ENCODE measurements at places on chromosomes 11 and 22.

- DNase-seq = no peak
Observed at GRCh38 chr11:86161336-86161735, 83.2 kb upstream of the EED start.

GRCh38 chr11:32586576-32587190 is 3.1 kb downstream of the EIF3M start:
- no peak for DNase-seq

GRCh38 chr11:117639601-117640000 is 157.4 kb downstream of the DSCAML1 start:
- no peak for DNase-seq

DNA sequence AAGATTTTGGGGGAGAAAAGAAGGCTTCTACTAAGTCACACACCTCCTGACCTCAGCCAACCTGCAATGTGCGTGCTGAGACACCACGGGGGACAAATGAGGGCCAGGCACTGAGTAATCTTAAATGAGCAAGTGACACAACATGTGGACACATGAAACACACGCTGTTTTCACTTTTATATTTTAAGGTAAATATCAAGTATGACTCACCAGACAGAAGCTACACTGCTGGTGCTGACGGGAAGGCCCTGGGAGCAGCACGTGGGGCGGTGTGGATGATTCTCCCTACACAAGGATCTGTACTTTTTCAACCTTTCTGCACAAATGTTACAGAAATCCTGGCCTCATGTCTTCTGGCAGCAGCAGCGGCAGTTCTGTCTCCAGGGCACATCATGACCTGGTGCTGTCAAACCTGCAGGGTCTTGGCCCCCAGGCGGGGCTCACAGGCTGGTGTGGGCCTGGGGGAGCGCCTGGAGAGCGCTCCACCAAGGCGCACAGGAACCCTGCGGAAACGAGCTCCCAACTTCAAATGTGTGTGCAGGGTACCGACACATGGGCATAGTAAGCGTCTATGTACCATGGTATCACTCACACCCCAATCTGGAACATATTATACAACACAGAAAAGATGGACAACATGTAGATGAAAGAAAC is 61.7 kb downstream of the DGCR2 start:
- DNase-seq = no peak

DNA sequence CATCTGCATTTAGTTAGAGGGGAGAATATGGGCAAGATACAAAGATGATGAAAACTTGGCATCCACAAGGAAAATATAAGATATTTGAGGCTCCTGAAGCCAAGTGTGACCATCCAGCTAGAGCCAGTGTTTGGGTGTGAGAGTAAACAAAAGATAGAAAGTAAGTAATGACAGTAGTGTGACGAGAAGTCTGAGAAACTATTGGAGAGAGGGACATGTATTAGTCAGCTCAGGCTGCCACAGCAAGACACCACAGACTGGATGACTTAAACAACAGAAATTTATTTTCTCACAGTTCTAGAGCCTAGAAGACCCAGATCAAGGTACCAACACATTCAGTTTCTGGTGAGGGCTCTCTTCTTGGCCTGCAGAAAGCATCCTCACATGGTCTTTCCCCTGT is 6.4 kb upstream of the CCKBR start:
- no peak for DNase-seq

- no peak for DNase-seq
Observed at GRCh38 chr11:62543680-62544444, 2.7 kb downstream of the AHNAK start.

- no peak for DNase-seq
Observed at GRCh38 chr11:16596231-16596630, 142.2 kb upstream of the C11orf58 start.

GRCh38 chr11:82076126-82076525 is 657.5 kb downstream of the FAM181B start:
- no peak for DNase-seq

DNA sequence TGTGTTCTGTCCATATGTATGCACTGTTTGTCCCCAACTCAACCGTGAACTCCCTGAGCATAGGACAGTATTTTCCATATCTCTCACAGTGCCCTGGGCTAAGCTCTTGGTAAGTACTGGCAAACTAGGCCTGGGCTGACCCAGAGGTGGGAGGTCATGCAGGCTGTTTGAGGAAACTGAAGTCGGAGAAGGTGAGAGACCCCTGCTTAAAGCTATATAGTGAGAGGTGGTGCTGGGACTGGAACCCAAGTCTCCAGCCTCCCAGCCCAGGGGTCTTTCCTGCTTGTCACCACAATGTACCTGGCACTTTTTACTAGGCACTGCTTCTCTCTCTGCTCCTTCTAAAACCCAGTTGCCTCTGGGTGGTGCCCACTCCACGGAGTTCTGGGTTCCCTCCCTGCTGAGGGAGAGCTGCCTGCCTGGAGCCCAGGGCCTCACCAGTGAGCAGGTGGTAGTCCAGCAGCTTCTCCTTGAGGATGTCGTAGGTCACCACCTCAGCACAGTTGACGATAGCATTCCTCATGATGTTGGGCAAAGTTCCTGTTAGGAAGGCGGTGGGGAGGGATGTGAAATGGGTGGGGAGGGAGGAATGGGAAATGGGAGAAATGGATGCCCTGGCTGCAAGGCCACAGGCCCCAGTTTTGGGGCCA is 4.7 kb downstream of the UCP3 start:
- no peak for DNase-seq

DNA sequence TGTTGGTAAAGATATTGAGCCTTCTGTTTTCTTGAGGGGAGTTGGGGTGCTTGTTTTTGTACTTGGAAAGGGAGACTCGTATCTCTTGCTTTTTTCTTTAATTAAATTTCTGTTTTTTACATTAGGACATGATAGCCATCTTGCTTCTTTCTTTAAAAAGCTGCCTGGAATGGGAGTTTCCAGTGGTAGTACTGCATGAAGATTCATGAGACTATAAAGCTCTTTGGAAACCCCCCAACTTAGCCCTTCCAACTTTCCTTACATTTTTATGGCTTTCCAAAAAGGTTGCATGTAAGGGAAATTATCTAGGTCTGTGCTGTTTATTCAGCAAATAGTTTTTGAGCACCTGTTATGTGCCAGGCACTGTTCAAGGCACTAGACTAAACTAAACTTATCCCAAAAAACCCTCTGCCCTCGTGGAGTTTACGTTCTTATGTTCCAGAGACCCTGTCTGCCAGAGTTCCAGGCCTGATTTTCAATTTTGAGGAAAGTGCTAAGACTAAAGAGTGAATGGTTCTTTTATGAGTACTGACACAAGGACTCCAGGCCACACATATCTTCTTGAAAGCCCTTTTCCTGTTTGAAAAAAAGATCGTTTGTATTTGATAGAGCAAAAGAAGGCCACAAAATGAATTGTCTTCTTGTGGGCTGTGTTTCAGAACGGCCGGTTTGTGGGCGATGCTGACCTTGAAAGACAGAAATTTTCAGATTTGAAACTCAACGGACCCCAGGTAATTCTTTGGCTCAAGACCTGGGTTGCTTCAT is 31.9 kb downstream of the CTNND1 start:
- no peak for DNase-seq

GRCh38 chr11:10122326-10123197 is 171.5 kb downstream of the SBF2 start:
- no peak for DNase-seq

GRCh38 chr11:76560219-76560618 is 110.3 kb downstream of the LRRC32 start:
- DNase-seq = no peak

- no peak for DNase-seq
Observed at GRCh38 chr11:131422496-131422895, 52.1 kb downstream of the NTM start.

DNA sequence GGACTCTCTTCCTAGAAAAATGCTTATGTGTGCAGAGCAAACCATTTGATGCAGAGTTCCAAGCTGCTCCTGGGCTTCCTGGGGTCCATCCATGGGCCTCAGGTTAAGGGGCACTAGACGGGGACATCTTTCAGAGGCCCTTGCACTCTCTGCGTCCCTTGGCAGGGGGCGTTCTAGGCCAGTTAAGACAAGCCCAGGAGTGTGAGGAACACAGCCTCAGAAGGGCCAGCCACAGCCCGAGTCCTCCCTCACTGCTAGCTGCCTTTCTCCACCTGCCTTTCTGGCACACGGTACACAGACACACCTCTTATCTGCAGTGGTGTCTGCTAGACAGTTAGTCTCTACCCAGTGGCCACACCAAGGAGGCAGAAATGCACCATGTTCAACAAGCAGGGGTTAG is 18.0 kb upstream of the BID start:
- DNase-seq = no peak

GRCh38 chr11:110762590-110762989 is 50.4 kb upstream of the ARHGAP20 start:
- DNase-seq = no peak

GRCh38 chr11:134142536-134142935 is 73.7 kb downstream of the JAM3 start:
- no peak for DNase-seq

DNA sequence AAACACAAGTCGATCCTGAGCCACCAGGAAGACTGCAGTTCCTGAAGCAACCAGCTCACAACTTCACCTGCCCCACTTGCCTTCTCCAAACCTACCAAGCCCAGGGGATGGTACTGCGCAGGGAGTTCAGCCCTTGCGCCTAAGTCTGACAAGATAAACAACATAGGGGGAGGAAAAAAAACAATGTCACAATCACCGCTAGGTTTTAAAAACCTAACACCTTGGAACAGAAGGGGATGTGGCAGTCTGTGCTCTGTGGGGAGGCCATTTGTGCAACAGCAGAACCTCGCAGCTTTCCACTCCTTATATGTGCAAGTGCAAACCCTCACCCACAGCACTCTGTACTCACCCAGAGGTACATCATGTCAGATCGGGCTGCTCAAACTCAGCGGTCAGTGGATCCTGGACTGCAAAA is 134.2 kb downstream of the RBFOX2 start:
- DNase-seq = no peak

DNA sequence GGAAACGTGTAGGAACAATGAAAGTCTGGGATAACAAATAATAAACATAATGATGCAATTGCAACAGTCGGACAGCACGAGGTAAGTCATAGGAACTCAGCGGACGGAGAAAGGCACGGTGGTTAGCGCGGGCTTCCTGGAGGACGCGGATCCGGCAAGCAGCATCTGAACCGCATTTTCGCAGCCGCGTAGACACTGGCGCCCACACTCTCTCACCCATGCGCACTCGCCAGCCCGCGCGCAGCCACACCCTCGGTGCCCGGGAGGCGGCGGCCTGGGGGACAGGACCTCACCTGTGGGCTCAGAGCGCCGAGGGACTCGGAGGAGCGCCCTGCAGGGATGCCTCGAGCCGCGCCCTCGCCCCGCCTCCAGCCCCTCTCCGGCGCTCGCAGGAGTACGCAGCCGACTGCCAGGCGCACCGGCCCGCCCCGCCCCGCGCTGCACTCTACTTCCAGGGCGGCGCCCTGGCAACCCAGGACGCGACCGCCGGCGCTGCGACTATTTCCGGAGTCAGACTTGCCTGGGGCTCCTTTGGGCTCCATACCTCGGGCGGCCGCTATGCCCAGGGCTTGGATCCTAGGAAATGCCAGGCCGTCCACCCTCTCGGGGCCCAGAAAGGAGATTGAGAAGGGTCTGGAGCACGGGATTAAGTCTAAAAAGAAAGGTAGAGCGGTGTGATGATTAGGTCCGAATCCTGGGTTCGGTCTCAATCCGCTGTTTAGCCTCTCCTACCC is at the start of gene TTLL1:
TTLL1 (minus strand) TSS at position 408 of the 734 bp plus-strand sequence. CDS start 13,805 bp downstream, outside the sequence.
- DNase-seq = no peak

GRCh38 chr11:9253086-9253485 is 12.1 kb downstream of the DENND5A start:
- no peak for DNase-seq

DNA sequence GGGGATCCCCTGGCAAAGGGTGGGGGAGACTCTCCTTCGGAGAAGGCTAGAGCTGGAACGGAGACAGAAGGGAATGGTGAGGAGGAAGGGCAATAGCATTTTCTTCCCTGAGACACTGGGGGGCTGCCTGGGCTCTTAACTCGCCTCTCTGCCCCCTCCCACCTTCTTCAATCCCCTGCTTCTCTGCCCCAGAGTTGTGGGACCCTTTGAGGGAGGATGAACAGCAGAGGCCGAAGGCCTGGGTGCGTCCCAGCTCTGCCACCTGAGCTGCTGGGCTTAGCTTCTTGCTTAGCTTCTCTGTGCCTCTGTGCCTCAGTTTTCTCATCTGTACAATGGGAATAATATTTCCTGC is 72.4 kb downstream of the RTL6 start:
- DNase-seq = no peak

DNA sequence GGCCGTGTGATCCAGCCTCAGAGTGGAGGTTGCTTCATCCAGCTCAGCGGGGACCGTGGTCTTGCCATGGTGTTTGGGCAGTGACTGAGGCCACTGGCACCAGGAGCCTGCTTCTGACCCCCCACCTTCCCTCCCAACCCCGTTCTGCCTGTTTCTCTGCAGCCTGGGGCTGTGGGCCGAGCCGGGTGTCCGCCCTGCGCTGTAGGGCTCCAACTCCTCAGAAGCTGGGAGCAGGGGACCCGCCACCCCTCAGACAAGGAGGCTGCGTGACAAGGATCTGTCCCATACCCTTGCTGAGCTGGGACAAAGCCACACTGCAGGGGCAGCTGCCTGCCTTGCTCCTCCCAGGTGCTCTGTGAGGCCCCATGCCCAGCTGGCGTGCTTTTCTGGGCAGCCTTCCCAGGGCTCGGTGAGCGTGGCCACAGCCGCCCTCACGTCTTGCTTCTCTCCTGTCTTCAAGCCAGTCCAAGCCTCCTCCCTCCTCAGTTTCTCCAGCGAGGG is 11.7 kb upstream of the ARFGAP3 start:
- DNase-seq = no peak

DNA sequence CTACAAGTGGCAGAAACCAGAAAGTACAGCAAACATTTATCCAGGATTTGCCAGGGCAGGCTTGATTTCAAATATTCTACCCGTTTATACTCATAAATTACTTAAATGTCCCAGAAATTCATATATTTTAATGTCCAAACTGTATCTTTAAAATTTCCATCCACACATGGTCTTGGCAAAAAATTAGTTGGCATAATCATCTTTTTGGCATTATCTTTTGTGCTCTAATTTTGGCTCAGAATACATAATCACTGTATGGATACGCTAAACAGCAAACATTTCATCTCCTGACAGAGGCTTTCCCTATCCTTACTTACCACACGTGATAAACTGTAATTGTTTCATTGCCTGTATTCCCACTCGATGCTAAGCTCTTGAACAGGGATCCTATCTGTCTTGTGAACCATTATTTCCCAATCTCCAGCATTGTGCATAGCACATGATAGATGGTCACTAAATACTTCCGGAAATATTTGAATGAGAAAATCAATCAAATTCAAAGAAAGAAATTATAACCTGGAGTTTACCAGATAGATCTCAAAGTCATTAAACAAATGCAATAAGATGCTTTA is 64.2 kb downstream of the CADM1 start:
- DNase-seq = no peak

GRCh38 chr11:29780756-29781155 is 236.1 kb downstream of the KCNA4 start:
- DNase-seq = no peak

- peak; percentile 42 for DNase-seq
Observed at GRCh38 chr11:132858223-132858622, 674.1 kb downstream of the OPCML start.

DNA sequence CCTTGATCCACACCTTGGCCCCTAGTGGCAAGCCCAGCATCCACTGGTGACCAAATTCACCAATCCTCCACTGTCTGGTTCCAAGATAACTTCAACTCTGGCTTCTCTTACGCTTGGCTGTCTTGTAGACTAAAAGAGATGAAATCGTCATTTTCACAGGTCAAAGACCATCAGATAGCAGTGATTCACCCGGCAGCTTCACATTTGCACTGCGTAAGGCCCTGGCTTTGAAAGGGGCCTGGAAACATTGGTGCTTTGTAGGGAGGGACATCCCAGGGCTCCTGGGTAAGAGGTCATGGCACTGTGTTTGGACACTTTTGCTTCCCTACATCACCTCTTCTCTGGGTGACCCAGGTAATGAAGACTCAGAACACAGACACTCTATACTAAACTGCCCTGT is 30.1 kb upstream of the FADD start:
- DNase-seq = no peak
